Bronchial epithelial cell (primary cell): ENCODE measurements at places on chromosomes 6 and 20. TPM values are rescaled to one million over a fixed set of nuclear protein-coding genes. Genes with fewer than 3 reads are reported as not detected.
A peak's percentile ranks its signal among the peaks of the same experiment; 100 is the strongest.

GRCh38 chr6:149049230-149049629 lies 268.3 kb upstream of the TAB2 start:
- DNase-seq, result peak; percentile 81

DNA sequence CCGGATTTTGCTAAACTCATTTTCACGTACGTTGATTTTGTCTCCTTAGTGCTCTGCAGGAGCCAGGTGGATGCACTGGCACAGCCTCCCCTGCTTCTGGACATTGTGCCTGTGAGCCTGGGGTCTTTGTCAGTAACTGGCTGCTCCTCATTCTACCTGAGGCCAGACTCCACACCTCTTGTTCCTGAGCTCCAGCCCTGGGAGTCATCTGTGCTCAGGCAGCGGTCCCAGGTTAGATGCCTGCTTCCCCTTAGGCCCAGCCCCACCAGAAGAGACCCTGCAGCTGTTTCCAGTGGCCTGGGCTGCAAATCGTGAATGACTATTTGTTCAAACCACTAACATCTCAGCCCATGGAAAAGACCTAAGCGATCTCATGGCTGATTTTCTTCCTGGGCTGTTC lies 129.1 kb downstream of the ERMARD start:
- DNase-seq, result no peak

GRCh38 chr6:96948631-96949030 lies 24.1 kb downstream of the KLHL32 start:
- DNase-seq, result no peak

DNA sequence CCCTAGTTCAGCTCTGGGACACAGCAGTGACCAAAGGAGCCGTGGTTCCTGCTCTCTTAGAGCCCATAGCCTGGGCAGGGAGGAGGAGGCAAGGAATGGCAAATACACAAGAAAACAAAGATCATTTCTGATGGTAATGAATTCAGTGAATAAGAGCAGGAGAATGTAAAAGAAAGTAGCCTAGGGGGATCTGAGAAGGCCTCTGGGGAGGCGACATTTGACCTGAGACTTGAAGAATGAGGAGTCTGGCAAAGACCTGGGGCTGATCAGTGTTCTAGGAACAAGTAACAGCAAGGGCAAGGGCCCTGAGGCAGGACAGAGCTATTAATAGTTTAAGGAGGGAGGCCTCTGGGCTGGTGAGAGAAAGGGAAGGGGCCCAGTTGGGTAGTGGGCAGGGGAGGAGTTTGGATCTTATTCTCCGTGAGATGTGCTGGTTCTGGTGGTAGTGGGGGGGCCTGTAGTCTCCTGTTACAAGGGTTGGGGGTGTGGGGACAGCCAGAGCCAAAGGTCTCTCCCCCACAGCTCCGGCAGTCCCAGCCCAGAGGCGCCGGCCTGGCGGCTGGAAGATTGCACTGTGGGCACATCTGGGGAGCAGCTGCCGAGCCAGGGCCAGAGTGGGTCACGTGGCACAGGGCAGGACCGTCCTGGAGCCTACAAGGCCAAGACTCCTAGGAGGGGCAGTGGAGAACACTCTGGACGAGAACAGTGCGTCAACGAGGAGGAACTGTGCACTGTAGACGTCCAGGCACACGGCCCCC lies 9.3 kb upstream of the ID1 start:
- DNase-seq, result no peak

GRM4 gene
- total RNA-seq, result under 0.01 TPM in 1 of 2 replicates, not detected in the other

- no peak for DNase-seq
Measured at GRCh38 chr20:20102716-20103258, 50.5 kb downstream of the CFAP61 start.

GRCh38 chr6:163820171-163820570 lies 405.7 kb downstream of the QKI start:
- DNase-seq, result no peak

TXLNB gene
- total RNA-seq, result under 0.01 TPM in 1 of 2 replicates, not detected in the other

GRCh38 chr6:137102851-137103492 lies 58.2 kb upstream of the IL20RA start:
- no peak for DNase-seq

FGD2 gene
- under 0.01 and 0.26 TPM in 2 replicates for total RNA-seq

HLA-DPB1 gene
- total RNA-seq, result 0.53 TPM in 1 of 2 replicates, not detected in the other

GRCh38 chr6:15404685-15404980 lies 158.8 kb downstream of the JARID2 start:
- no peak for DNase-seq

PGC gene
- total RNA-seq, result not detected in 2 replicates

GRCh38 chr6:113649276-113649675 lies 207.9 kb upstream of the MARCKS start:
- DNase-seq, result peak; percentile 86

DNA sequence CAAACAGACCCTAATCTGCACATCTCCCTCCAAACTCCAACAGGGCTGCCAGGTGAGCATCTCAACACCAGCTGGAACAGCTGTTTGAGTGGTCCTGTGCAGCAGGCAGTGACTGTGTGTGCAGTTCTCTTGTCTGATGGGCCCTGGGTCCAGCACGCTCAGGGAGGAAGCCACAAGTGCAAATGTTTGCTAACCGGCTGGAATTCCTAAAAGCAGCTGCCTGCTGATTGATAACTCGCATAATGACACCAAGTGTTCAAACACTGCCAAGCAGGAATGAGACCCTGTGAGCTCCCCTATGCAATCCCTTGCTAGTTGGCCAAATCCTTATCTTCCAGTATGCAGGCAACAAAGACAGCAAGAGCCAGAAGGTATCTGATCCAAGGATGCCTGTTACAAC lies 650.6 kb downstream of the CBLN4 start:
- no peak for DNase-seq
